ENCODE measurements at places on chromosomes 1 and 21.

GRCh38 chr1:38063616-38064015, 17.0 kb upstream of the POU3F1 start:
- DNase-seq, result no peak

GRCh38 chr1:100868364-100868995, 26.2 kb downstream of the EXTL2 start:
- DNase-seq, result peak; percentile 12

GRCh38 chr1:161440312-161440894, 64.9 kb upstream of the FCGR2A start:
- no peak for DNase-seq

GRCh38 chr21:45863267-45863666, 118.3 kb upstream of the COL6A1 start:
- DNase-seq, result no peak

DNA sequence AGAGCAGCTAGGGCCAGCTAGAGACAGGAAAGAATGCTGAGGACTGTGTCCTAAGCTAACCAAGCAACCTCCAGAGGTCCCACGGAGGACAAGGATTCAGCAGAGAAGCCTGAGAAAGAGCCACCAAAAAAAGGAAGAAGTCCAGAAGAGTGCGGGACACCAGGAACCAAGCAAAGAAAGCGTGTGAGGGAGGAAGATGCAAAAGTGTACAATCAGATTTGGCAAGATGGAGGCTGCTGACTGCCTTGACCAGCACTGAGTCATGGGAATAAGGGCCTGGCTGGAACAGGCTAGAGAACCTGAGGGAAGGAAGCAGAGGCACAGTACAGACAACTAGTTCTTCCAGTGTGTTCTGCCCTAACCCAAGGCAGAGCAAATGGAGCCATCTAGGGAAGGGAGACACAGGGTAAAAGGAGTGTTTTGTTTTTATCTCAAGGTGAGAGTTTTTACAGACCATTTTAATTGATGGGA, 18.5 kb downstream of the TP53BP2 start:
- no peak for DNase-seq

DNA sequence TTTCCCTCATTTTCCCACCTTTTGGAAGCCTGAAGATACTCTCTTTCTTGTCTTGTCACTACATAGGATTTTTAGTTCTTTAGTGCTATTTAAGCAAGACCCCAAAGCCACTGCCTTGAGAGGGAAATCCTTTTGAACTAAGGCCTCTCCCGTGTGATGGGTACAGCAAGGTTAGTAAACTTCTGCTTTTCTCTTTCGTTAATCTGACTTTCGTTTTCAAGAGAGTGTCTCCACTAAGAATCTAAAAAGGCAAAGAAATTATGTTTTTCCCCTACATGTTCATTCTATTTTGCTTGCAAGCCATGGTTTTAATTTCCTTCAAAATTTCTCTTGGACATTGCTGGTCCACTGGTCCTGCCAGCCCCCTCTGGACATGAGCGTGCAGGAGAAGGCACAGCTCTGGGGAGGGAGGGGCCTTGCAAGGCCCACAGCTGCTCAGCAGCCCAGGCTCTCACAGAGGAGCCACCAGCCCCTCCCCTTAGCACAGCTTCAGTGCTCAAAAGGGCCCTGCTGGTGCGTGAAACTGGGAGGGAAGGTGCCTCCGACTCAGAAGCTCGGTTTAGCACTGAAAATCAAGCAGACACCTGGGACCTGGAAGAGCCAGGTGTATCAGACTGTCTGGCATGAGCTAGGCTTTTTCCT, 210.9 kb upstream of the GALNT2 start:
- peak; percentile 52 for DNase-seq

- DNase-seq, result no peak
Measured at GRCh38 chr1:3141129-3141528, 72.1 kb downstream of the PRDM16 start.

DNA sequence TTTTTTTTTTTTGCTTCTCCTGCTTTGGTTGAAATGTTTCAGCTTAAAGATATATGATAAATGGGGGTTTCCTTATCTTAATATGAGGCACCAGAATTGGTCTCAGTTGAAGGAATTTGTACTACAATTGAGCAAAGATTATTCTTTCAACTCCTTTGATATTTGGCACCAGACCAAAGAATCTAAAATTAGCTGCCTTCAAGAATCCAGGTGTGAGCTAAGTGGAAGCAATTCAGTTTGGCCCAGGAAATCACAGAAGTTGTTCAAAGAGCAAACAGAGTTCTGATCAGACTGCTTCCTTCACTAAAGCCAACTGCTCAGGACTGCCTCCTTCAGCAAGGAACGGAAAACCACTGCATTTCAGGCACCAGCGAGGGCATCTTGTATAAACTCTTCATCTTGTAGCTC, 68.3 kb upstream of the BCAR3 start:
- DNase-seq, result no peak

GRCh38 chr1:47465605-47466004, 27.8 kb downstream of the FOXD2 start:
- DNase-seq, result no peak

GRCh38 chr21:35476621-35477395, 427.7 kb upstream of the RUNX1 start:
- no peak for DNase-seq

- no peak for DNase-seq
Measured at GRCh38 chr1:89670163-89670562, 37.2 kb downstream of the LRRC8C start.

GRCh38 chr1:109975718-109976117, 8.8 kb upstream of the AHCYL1 start:
- DNase-seq, result no peak

- no peak for DNase-seq
Measured at GRCh38 chr1:11736746-11737639, 1.1 kb downstream of the AGTRAP start.

DNA sequence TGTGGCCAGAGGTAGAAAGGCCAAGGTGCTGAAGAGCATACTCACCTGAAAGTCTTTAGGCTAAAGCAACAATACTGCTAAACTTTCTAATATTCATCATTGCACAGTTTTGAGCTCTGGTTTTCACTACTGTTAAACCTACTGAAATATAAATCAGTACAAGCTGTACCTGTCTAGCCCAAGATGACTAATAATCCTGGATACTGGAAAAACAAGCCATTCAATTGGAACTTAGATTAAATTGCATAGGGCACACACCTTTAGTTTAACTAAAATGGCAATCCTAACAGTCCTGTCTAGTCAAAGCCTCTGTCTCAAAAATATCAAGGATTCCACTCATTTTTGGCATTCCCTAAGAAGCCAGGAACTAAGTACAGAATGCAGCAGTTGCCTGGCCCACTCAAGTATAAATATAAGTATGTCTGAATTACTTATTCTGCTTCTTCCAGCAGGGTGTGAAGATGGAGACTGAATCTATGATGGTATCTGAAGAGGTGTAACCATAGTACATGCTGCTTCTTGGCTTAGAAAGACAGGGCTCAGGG, 3.1 kb downstream of the CHML start:
- DNase-seq, result no peak
